Mesenteric fat pad (tissue), 1 donor: ENCODE measurements at places on chromosomes 12 and 14.

DNA sequence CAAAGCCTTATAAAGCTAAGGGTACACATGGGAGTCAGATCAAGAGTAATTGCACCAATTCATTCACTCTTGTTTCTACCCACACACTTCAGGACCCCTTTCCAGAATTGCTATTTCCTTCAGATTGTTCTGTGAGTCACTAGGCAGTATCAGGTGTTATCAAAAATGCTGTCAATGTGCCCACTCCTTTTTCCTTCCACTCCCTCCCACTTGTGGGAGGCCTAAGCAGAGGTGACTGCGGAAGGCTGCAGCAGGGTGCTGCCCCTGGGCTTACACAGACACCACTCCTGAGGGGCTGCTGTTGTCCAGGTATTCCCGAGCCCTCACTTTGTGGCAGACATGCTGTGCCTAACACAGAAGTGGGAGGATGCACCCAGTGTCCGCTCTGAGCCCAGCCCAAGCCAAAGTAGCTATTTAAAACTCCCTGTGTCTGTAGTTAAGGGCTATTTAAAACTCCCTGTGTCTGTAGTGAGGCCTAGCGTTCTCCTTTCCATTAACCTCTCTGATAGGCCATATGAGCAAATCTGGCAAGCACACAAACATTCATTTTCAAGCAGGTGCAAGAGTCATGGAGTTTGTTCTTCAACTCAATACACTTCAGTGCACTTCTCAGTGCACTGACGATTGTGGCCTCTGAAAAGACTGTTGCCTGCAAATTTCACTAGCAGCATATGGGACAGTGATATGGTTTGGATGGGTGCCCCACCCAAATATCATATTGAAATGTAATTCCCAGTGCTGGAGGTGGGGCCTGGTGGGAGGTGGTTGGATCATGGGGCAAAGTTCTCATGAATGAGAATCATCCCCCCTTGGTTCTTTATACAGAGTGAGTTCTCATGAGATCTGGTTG lies 117.8 kb downstream of the PHLDA1 start:
- no peak for DNase-seq

GRCh38 chr12:20109676-20110075 lies 258.7 kb upstream of the PDE3A start:
- no peak for DNase-seq

DNA sequence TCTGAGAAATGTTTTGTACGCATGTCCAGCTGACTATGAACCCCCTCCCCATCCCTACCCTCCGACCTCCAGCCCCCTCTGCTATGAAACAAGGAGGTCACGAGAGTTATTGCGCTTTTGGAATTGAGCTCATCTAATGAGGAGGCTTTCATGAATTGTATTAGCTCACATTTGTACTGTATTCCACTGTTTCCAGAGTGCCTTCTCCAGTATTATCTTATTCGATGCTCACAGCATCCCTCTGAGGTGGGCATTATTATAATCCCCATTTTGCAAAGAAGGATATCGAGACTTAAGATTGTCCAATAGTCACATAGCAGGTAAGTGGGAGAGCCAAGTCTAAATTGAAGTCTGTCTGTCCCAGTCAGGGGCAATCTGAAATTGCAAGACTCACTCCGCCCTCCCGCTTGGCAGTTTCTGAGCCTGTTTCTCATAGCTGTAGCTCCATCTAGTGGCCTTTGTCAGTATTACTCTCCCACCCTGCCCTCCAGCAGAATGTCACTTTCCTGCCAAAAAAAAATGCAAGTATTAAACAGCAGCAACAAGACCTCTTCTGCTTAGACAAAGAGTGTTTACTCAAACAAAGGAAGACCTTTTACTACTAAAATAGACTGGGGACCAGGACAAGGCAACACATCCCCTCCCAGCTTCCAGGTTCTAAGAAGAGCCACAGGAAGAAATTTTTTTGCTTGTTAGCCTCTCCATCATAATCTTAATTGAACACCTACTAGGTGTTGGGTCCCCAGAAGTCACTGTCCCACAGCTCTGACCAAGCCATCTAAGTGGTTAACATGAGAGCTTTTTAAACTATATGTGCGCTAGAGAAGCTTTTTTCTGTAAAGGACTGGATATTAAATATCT lies 48.6 kb upstream of the TMEM233 start:
- DNase-seq: no peak

GRCh38 chr12:22799503-22799902 lies 174.5 kb downstream of the ETNK1 start:
- DNase-seq: no peak

DNA sequence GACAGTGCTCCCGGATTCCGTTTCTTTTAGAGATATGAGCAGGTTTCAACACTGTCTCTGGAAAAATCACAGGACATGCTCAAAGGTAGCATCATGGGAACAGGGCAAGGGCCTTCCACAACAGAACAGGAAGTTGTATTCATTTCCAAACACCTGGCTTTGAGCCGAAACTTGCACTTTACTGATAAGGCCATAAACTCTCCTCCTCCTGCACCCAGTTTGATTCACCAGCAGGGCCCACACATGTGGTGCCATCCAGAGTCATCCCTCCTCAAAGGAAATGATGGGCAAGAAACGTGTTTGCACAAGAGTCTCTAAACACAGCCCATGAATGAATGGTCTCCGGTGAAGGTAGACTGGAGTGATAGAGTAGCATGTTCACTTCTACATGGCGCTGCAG lies 268.4 kb upstream of the FKBP4 start:
- DNase-seq: no peak

GRCh38 chr12:102005256-102005655 lies 56.5 kb downstream of the WASHC3 start:
- DNase-seq: no peak

DNA sequence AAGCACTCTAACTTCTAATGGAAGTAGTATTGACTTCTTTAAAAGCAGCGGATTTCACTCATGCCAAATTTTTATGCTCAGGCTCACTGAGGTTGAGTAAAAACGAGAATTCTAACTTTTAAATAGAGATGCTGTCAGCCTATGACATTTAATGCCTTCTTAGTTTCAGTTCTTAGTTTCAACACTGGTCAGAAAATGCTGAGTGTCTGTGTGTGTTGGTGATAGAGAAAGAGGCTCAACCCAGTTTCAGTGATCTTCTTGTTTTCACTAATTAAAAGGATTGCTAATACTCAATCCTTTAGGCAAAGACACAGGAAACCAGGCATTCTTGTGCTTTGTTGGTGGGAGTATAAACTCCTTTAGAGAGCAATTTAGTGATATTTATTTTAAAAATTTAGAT lies 31.0 kb downstream of the PEBP1 start:
- no peak for DNase-seq

DNA sequence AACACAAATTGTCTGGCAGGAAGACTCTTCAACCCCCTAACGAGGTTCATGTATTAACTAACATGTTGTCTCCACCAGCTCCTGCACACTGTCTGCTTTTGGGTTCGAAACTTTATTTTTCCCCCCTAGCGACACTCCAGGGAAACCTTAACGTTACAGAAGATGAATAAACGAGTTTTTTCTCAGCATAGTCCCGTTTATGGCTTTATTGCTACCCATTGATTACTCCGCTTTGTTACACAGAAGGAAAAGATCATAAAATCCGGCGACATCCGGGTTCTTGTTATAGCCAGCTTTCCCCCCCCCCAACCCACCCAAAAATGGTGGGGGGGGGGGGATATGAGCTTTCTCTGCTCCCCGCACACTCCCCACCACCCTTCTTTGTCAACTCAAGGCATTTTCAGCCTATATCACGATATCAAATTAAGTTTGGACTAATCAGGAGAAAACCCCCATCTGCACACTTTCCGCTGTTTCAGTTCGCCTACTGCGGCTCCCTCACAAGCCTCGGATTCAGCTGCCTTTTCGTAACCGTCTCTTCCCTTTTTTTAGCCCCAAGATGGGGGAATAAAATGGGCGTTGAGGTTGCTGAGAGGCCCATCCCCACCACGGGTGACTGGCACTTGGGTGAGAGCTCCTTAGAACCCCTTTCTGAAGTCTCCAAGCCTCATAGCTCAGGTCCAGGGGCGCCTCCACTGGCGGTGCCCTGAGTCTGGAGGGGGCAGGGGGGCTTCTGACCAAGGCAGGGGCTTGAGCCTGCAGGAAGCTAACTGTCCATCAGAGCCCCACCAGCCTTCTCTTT lies 1.4 kb upstream of the HOXC6 start:
- no peak for DNase-seq

GRCh38 chr12:1502379-1502720 lies 92.0 kb downstream of the FBXL14 start:
- no peak for DNase-seq

DNA sequence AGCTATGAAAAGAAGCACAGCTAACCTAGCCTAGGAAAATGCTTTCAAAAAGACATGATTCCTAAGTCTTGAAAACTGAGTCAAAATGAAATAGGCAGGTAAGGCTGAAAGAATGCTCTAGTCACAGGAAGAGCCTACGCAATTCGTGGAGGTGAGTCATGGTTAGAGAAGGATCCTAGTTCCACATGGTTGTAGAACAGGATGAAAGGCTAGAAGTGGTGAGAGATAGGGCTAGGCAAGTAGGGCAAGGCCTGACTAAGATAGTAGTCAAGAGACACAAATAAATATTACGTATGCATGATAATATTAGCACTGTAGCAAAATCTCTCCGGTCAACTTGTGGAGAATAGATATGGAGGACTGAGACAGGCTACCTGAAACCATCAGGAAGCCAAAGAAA lies 47.2 kb downstream of the PLCZ1 start:
- DNase-seq: no peak

GRCh38 chr14:67965696-67966095 lies 146.1 kb downstream of the RAD51B start:
- no peak for DNase-seq
